Naive thymus-derived CD4-positive, alpha-beta T cell (primary cell): ENCODE measurements at places on chromosomes 11 and 22.

DNA sequence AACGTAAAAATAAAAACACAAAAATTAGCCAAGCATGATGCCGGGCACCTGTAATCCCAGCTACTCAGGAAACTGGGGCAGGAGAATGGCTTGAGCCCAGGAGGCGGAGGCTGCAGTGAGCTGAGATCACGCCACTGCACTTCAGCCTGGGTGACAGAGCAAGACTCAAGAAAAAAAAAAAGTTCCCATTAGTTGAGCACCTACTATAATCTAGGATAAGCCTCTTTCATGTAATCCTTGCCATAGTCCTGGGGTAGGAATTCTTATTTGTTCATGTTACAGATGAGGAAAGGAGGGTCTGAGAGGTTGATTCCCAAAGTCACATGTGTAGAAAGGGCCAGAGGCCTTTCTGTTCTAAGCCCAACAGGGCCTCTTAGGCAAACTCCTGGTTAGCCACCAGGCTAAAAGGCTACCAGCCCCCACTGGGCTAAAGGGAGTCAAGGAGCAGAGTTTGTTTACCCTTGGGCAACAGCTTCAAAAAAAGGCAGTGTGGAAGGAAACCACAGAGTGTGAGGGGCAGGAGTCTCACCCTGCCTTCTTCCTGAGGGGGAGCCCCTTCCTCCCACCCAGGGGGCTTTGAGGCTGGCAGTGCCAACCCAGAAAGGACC lies 21.6 kb upstream of the CSNK1E start:
- no peaks in the 10 kb centered on the region for H3K4me1 ChIP-seq
- H3K4me3 ChIP-seq = no peak overlapping the region
- H3K27me3 ChIP-seq = no peaks in the 10 kb centered on the region
- DNase-seq = no peak
- H3K36me3 ChIP-seq = no peaks in the 10 kb centered on the region

- peaks cover 36% of the 10 kb centered on the region for H3K4me1 ChIP-seq
- H3K27me3 ChIP-seq = no peaks in the 10 kb centered on the region
- no peaks in the 10 kb centered on the region for H3K36me3 ChIP-seq
- no peak for DNase-seq
Measured at GRCh38 chr11:108224366-108224765, 1.5 kb downstream of the ATM start.

DNA sequence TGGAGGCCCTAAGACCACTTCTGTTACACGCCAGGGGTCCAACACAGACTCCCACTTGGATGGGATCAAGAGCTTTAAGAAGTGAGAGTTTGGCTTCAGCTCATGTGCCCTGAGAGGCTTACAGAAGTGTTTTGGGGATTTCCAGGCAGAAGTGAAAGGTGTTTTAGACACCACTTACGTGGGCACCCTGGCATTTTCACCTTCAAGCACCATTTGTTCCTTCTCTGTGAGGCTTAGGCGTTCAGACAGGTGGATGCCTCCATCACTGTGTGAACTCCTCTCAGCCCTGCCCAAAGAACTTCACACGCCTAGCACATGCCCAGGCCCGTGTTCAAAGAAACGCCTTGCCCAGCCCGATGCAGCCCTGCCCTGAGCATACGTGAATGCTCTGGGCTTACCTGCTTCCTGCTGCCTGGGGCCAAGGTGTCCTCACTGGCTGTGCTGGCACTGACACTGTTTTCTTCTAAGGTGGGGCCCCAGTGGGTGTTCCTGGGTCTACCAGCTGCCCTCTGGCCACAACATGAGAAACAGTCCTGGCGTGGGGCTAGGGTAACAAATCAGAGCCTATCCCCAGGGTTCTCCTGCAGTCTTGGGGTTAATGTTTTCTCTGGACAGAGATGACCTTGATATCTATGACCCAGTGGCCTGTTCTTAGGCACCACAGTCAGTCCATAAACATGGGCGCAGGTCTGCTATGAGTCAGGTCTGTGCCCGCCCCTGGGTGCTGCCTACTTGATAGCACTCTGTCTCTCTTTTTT lies 34.0 kb downstream of the AMPD3 start:
- no peaks in the 10 kb centered on the region for H3K27me3 ChIP-seq
- H3K4me1 ChIP-seq = no peaks in the 10 kb centered on the region
- no peak overlapping the region for H3K27ac ChIP-seq
- no peak for DNase-seq
- H3K36me3 ChIP-seq = no peaks in the 10 kb centered on the region

DNA sequence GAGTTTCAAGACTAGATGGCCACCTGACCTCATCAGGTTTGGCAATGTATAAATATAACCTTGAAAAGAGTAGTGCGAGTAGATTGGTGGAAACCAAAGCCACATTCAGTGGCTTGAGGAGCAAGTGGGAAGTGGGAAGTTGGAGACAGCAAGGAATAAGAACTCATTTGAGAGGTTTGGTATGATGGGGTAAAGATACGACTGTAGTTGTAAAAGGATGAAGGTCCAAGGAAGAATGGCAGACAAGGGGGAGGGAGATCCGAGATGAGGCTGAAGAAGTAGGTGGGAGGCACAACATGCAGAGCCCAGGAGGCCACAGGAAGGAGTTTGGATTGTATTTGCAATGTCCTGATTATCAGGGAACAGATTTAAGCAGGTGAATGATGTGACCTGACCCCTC lies 20.8 kb downstream of the RASSF10 start:
- no peaks in the 10 kb centered on the region for H3K4me1 ChIP-seq
- no peaks in the 10 kb centered on the region for H3K27me3 ChIP-seq
- no peak overlapping the region for H3K4me3 ChIP-seq
- DNase-seq = no peak

- H3K4me3 ChIP-seq = no peak overlapping the region
- H3K4me1 ChIP-seq = no peaks in the 10 kb centered on the region
- no peak for DNase-seq
- no peak overlapping the region for H3K27ac ChIP-seq
- no peaks in the 10 kb centered on the region for H3K27me3 ChIP-seq
Measured at GRCh38 chr11:12897390-12897789, 111.7 kb upstream of the RASSF10 start.

- H3K4me1 ChIP-seq = no peaks in the 10 kb centered on the region
- no peak for DNase-seq
- no peaks in the 10 kb centered on the region for H3K36me3 ChIP-seq
Measured at GRCh38 chr11:16404781-16405285, 48.5 kb upstream of the SOX6 start.

- peak overlapping the region; percentile 97 for H3K27ac ChIP-seq
- DNase-seq = no peak
- peaks cover 90% of the 10 kb centered on the region for H3K4me1 ChIP-seq
Measured at GRCh38 chr11:128504486-128504885, 82.9 kb downstream of the ETS1 start.

GRCh38 chr11:1288426-1289151 lies 20.8 kb downstream of the TOLLIP start:
- no peak for DNase-seq
- H3K27me3 ChIP-seq = no peaks in the 10 kb centered on the region
- H3K27ac ChIP-seq = no peak overlapping the region
- H3K4me1 ChIP-seq = no peaks in the 10 kb centered on the region
- no peak overlapping the region for H3K4me3 ChIP-seq

GRCh38 chr22:36668854-36669253 lies 34.7 kb downstream of the CACNG2 start:
- no peak for DNase-seq
- H3K36me3 ChIP-seq = no peaks in the 10 kb centered on the region
- no peak overlapping the region for H3K27ac ChIP-seq
- H3K4me1 ChIP-seq = no peaks in the 10 kb centered on the region
- H3K4me3 ChIP-seq = no peak overlapping the region

DNA sequence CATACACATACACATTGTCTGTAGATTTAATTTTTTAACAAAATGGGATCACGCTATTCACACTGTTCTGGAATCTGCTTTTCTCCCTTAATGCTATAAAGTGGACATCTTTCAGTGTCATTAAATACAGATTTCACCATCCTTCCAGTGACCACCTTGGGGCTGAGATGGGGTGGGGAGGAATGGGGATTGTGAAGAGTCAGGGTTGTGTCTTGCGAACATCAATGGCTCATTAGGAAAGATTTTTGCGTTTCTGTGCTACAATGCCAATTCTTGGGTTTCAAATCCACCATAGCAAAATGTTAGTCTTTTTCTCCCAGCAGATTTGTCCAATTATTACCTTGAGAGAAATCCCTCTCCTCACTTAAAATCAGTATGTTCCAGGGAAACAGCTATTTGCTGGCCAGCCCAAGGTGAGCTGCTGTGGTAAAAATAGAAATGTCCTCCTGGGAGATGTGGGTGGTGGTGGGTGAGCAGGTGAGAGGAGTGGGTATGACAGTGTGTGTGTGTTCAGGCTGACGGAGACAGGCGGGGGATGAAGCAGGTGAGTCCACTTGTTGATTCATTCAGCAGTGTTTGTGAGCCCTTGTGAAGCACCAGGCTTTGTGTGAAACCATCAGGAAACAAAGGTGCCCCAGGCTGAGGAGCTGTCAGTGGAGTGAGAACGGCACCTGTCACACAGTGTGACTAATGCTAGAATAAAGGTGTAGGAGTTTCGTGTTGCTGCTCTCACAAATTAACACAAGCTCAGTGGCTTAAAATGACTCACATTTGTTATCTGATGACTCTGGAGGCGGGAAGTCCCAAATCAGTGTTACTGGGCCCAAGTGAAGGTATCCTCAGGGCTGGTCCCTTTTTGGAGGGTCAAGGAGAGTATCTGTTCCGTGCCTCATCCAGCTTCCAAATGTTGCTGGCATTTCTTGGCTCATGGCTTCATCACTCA lies 1.7 kb upstream of the CBX6 start:
- peaks cover 31% of the 10 kb centered on the region for H3K4me1 ChIP-seq
- H3K27ac ChIP-seq = no peak overlapping the region
- peak overlapping the region; percentile 98 for H3K4me3 ChIP-seq
- DNase-seq = no peak

DNA sequence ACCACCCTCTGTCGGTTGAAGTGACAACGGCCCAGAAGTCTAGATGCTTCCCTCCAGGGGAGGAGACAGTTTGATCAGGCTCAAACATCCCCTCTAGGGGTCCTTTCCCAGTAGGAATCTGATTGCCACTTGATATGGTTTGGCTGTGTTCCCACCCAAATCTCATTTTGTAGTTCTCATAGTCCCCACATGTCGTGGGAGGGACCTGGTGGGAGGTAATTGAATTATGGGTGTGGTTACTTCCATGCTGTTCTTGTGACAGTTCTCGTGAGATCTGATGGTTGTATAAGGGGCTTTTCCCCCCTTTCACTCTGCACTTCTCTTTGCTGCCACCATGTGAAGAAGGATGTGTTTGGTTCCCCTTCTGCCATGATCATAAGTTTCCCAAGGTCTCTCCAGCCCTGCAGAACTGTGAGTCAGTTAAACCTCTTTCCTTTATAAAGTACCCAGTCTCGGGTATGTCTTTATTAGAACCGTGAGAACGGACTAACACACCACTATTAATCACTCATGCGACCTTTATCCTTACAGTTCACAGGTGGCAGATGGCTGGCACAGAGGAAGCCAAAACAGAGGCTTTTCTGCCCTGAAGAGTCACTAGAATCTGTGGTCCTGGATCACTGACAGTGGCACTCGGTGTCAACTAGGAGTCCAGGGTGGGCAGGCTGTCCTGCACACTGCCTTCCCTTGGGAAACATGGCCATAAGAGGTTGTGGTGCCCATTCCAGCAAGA lies 21.6 kb downstream of the ASPHD2 start:
- H3K27me3 ChIP-seq = no peaks in the 10 kb centered on the region
- no peak for DNase-seq
- no peaks in the 10 kb centered on the region for H3K4me1 ChIP-seq
- H3K36me3 ChIP-seq = peaks cover under 1% of the 10 kb centered on the region
- H3K4me3 ChIP-seq = no peak overlapping the region

- no peak overlapping the region for H3K4me3 ChIP-seq
- no peaks in the 10 kb centered on the region for H3K36me3 ChIP-seq
- DNase-seq = no peak
- H3K27ac ChIP-seq = no peak overlapping the region
- no peaks in the 10 kb centered on the region for H3K27me3 ChIP-seq
Measured at GRCh38 chr22:33831207-33831606, 89.1 kb downstream of the LARGE1 start.

DNA sequence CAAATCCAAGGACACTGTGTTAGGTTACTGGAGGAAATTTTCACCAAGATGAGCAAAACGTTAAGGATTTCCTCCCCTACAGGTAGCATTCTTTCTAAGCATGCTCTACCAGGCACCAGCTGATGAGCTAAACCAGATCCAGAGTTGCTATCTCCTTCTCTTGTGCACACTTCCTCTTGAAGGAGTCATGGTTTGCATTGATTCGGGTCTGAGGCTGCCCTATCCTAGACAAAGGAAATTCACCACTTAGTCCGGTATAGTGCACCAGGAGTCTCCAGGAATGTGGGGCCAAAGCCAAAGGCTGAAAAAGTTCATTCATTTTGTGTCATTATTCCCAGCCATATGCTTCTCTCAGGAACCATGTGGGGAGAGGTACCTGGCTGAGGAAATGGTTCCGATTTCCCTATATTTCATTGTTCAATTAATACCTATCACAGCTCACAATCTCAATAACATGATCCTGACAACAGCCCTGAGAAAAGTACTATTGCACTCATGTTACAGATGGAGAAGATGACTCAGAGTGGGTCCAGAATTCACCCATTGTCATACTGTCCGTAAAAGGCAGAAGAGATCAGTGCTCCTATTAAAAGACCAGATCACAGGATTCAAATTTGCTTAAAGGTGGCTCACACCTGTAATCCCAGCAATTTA lies 39.1 kb downstream of the SLC35F2 start:
- no peaks in the 10 kb centered on the region for H3K4me1 ChIP-seq
- no peaks in the 10 kb centered on the region for H3K27me3 ChIP-seq
- H3K36me3 ChIP-seq = no peaks in the 10 kb centered on the region
- H3K27ac ChIP-seq = no peak overlapping the region
- no peak overlapping the region for H3K4me3 ChIP-seq

- H3K4me3 ChIP-seq = no peak overlapping the region
- H3K4me1 ChIP-seq = no peaks in the 10 kb centered on the region
- no peaks in the 10 kb centered on the region for H3K36me3 ChIP-seq
- DNase-seq = no peak
- H3K27me3 ChIP-seq = no peaks in the 10 kb centered on the region
Measured at GRCh38 chr11:27658535-27659236, 41.6 kb downstream of the BDNF start.

DNA sequence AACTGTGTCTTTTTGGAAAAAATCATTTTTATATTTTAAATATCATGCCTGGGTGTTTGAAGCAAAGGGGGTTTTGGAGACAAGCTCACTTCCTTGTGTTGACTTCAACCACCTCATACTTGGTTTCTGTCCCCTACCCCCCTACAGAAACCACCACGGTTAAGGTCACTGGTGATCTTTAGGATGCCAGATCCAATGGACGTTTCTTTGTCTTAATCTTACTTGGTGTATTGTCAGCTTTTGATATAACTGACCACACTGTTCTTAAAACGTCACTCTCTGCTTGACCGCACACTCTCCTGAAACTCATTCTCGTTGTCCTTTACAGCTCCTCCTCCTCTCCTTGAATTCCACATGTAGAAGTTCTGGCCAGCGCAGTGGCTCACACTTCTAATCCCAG lies 34.8 kb upstream of the SWAP70 start:
- H3K4me3 ChIP-seq = no peak overlapping the region
- H3K27me3 ChIP-seq = no peaks in the 10 kb centered on the region
- DNase-seq = no peak
- no peaks in the 10 kb centered on the region for H3K4me1 ChIP-seq
- no peak overlapping the region for H3K27ac ChIP-seq
